ENCODE measurements at places on chromosomes 3 and 15. TPM values are rescaled to one million over a fixed set of nuclear protein-coding genes. Genes with fewer than 3 reads are reported as not detected.
A peak's percentile ranks its signal among the peaks of the same experiment; 100 is the strongest.

GRCh38 chr15:39976291-39977274 lies 42.7 kb downstream of the EIF2AK4 start:
- peak overlapping the region; percentile 83 for H3K27ac ChIP-seq
- H3K27me3 ChIP-seq, result no peaks in the 10 kb centered on the region
- H3K36me3 ChIP-seq, result no peaks in the 10 kb centered on the region
- H3K4me1 ChIP-seq, result no peaks in the 10 kb centered on the region
- peak overlapping the region; percentile 40 for H3K4me3 ChIP-seq
- peak; percentile 76 for DNase-seq

DNA sequence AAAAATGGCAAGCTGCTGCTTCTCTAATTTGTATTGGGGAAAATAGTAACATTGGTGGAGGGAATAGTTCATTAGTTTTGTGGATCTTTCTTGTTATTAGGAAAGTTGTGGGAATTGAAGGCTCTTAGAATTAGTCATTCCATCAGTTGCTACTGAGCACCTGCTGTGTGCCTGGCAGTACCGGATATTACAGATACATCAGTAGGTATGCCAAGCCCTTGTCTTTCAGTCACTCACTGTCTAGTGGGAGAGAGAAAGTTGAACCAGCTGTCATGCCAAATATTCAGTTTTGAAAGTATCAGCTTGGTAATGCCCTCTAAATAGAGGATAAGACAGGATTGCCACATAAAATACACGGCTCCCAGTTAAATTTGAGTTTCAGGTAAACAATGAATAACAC lies 32.5 kb downstream of the IGSF10 start:
- H3K4me1 ChIP-seq, result peaks cover 3% of the 10 kb centered on the region
- H3K27me3 ChIP-seq, result no peaks in the 10 kb centered on the region
- H3K36me3 ChIP-seq, result no peaks in the 10 kb centered on the region
- H3K4me3 ChIP-seq, result no peak overlapping the region

GRCh38 chr3:105496343-105496742 lies 129.6 kb downstream of the ALCAM start:
- no peaks in the 10 kb centered on the region for H3K27me3 ChIP-seq
- no peak overlapping the region for H3K4me3 ChIP-seq
- H3K36me3 ChIP-seq, result no peaks in the 10 kb centered on the region
- no peak for DNase-seq
- no peak overlapping the region for H3K27ac ChIP-seq
- no peaks in the 10 kb centered on the region for H3K4me1 ChIP-seq

GRCh38 chr15:100832149-100832942 lies 47.3 kb upstream of the ALDH1A3 start:
- DNase-seq, result no peak
- no peak overlapping the region for H3K4me3 ChIP-seq

DNA sequence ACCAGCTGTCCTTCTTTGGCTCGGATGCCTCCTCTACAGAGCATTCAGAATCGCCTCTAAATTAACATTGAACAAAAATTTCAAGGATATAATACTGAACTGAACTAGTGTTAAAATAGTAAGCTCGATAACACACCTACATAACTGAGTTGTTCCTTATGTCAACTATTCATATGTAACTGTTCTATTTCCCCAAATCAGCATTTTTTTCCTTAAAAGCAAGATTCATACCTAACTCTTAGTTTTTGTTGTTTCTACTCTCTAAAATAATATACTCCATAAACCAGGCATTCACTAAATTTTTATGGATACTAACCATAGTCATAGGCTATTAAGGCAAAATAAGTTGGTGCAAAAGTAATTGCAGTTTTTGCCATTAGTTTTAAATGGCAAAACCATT lies 32.7 kb upstream of the OSTN start:
- no peaks in the 10 kb centered on the region for H3K27me3 ChIP-seq
- no peak for DNase-seq
- H3K27ac ChIP-seq, result no peak overlapping the region
- H3K4me3 ChIP-seq, result no peak overlapping the region
- no peaks in the 10 kb centered on the region for H3K4me1 ChIP-seq

DNA sequence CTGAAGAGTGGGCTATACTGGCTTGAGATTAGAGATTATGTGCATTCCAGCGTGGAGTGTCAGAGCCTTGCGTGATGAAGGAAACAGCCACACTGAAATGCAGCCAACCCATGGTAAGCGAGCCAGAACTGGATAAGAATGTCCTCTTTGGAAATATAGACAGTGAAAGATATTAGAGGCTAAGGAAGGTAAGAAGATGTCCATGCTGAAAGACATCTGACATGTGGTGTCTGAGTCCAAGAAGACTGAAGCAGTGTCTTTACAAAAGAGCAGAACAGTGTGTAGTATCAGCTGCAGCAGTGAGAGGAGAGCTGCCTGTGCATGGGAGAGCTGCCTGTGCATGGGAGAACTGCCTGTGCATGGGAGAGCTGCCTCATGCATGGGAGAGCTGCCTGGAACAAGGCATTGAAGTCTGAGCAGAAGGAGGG lies 672.2 kb downstream of the DIPK2A start:
- H3K27me3 ChIP-seq, result no peaks in the 10 kb centered on the region
- no peaks in the 10 kb centered on the region for H3K4me1 ChIP-seq
- H3K36me3 ChIP-seq, result no peaks in the 10 kb centered on the region
- H3K27ac ChIP-seq, result no peak overlapping the region
- no peak for DNase-seq

GRCh38 chr3:50319894-50320625 lies 2.5 kb downstream of the HYAL2 start:
- peak overlapping the region; percentile 72 for H3K4me3 ChIP-seq
- peaks cover 24% of the 10 kb centered on the region for H3K36me3 ChIP-seq
- DNase-seq, result peak; percentile 85
- H3K4me1 ChIP-seq, result peaks cover 77% of the 10 kb centered on the region
- peak overlapping the region; percentile 93 for H3K27ac ChIP-seq

GRCh38 chr3:133979553-133979952 lies 50.2 kb downstream of the SLCO2A1 start:
- H3K27me3 ChIP-seq, result no peaks in the 10 kb centered on the region
- no peaks in the 10 kb centered on the region for H3K36me3 ChIP-seq
- peaks cover 41% of the 10 kb centered on the region for H3K4me1 ChIP-seq
- H3K27ac ChIP-seq, result peak overlapping the region; percentile 41
- H3K4me3 ChIP-seq, result no peak overlapping the region

DNA sequence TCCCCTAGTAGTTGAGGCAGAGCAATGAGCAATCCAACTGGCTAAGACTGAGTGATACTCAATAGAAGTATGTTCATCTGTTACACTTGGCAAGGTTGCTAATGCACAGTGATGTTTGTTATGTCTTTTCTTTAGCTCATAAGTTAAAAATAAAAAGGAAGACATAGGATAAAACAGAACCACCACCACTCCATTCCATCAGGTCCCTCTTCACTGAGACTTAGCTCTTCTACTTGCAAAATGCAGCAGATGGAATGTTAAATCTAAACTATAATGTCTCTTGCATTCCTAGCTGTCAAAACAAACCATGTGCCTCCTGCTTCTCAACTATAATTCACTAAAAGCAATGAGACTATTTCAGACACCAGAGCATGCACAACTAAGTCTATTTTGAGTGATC lies 265.6 kb upstream of the UBE2E2 start:
- no peaks in the 10 kb centered on the region for H3K27me3 ChIP-seq
- no peaks in the 10 kb centered on the region for H3K4me1 ChIP-seq
- H3K4me3 ChIP-seq, result no peak overlapping the region
- no peaks in the 10 kb centered on the region for H3K36me3 ChIP-seq

GRCh38 chr3:38834110-38834509 lies 18.1 kb upstream of the SCN10A start:
- no peaks in the 10 kb centered on the region for H3K36me3 ChIP-seq
- no peaks in the 10 kb centered on the region for H3K4me1 ChIP-seq
- no peak overlapping the region for H3K4me3 ChIP-seq
- H3K27me3 ChIP-seq, result no peaks in the 10 kb centered on the region
- peak; percentile 80 for DNase-seq

GRCh38 chr3:172289583-172289982 lies 158.7 kb downstream of the GHSR start:
- no peaks in the 10 kb centered on the region for H3K36me3 ChIP-seq
- H3K4me3 ChIP-seq, result no peak overlapping the region
- peaks cover 25% of the 10 kb centered on the region for H3K4me1 ChIP-seq
- no peak overlapping the region for H3K27ac ChIP-seq
- peak; percentile 78 for DNase-seq

- H3K27me3 ChIP-seq, result no peaks in the 10 kb centered on the region
- no peaks in the 10 kb centered on the region for H3K36me3 ChIP-seq
- H3K4me1 ChIP-seq, result peaks cover 23% of the 10 kb centered on the region
- no peak overlapping the region for H3K27ac ChIP-seq
- DNase-seq, result peak; percentile 28
Observed at GRCh38 chr15:70254311-70254869, 156.7 kb upstream of the TLE3 start.

GRCh38 chr3:541062-541801 lies 344.7 kb downstream of the CHL1 start:
- no peak overlapping the region for H3K4me3 ChIP-seq
- DNase-seq, result no peak
- no peaks in the 10 kb centered on the region for H3K4me1 ChIP-seq
- H3K36me3 ChIP-seq, result no peaks in the 10 kb centered on the region
- no peak overlapping the region for H3K27ac ChIP-seq

DNA sequence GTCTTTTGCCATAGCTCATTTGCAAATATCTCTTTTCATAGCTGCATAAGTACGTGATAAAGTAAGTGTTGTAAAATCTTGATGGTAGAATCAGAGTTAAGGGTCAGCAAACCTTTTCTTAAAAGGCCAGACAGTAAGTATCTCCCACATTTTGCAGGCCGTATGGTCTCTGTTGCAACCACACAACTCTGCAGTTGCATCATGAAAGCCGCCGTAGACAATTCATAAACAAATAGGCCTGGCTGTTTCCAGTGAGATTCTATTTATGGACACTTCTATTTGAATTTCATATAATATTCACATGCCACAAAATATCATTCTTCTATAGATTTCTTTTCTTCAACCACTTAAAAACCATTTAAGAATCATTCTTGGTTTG lies 248.5 kb downstream of the TLE3 start:
- H3K27ac ChIP-seq, result no peak overlapping the region
- DNase-seq, result no peak
- no peaks in the 10 kb centered on the region for H3K4me1 ChIP-seq
- no peaks in the 10 kb centered on the region for H3K36me3 ChIP-seq

DNA sequence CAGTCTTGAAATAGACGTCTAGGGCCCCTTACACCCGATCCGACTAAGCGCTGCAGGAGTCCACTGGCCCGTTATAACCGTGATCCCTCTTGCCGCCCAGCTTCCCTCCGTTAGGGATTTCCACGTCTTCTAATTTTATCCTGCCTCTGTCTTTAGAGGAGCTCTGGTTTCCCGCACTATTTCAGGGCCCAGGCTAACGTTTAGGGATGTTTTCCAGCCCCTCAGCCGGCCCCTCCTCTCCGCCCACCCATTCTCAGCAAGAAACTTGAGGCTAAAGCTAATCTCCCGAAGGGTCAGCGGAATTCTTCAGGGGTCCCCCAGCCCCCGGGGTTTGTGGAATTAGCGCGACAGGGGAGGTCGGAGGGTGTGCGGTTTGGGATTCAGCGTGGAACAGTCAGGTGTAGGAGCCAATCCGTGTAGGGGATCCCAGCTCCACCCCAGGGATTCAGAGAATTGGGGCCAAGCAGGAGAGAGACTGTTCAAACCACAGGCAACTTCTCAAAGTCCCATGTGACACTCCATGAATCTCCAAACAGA lies 1.6 kb downstream of the PTX3 start:
- peak overlapping the region; percentile 62 for H3K4me3 ChIP-seq
- peaks cover 20% of the 10 kb centered on the region for H3K27me3 ChIP-seq
- no peak overlapping the region for H3K27ac ChIP-seq
- no peak for DNase-seq
- no peaks in the 10 kb centered on the region for H3K36me3 ChIP-seq

DNA sequence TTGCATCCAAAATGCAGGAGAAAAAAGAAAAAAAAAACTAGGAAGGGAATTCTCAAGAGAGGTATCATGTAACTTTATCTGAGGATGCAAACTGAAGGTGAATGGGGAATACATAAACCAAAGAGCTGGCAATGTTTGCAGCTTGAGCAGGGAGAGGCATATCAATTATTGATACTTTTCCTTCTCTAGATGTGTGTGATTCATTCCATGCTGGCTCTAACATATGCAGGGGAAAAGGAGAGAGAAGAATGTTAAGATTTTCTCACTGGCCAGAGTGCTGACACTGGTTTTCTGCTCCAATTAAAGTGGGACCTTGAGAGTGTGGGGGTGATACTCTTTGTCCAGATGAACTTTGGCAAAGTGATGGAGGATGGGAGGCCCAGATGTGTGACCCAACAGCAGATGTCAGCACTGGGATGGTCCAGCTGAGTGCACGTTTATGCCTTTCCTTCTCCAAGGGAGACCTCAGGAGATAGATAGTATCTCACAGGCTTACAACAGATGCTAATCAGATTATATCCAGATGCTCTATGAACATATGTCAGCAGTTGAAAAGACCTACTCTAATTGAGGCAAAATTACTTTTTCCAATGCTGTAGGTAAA lies 50.0 kb upstream of the PSMD6 start:
- H3K27ac ChIP-seq, result no peak overlapping the region
- H3K36me3 ChIP-seq, result no peaks in the 10 kb centered on the region
- no peaks in the 10 kb centered on the region for H3K4me1 ChIP-seq
- DNase-seq, result no peak
- H3K4me3 ChIP-seq, result no peak overlapping the region

GRCh38 chr3:89042236-89042835 lies 65.1 kb upstream of the EPHA3 start:
- no peak overlapping the region for H3K4me3 ChIP-seq
- no peak for DNase-seq
- H3K4me1 ChIP-seq, result no peaks in the 10 kb centered on the region

GRCh38 chr15:76328958-76329357 lies 7.6 kb upstream of the ISL2 start:
- no peak overlapping the region for H3K4me3 ChIP-seq
- no peak for DNase-seq
- H3K27ac ChIP-seq, result no peak overlapping the region

GRCh38 chr15:69559440-69560190 lies 107.0 kb downstream of the RPLP1 start:
- DNase-seq, result no peak
- H3K27me3 ChIP-seq, result no peaks in the 10 kb centered on the region
- H3K4me3 ChIP-seq, result no peak overlapping the region
- no peaks in the 10 kb centered on the region for H3K4me1 ChIP-seq
- H3K27ac ChIP-seq, result no peak overlapping the region
- H3K36me3 ChIP-seq, result no peaks in the 10 kb centered on the region

GRCh38 chr15:93997071-93997658 lies 234.2 kb upstream of the MCTP2 start:
- no peaks in the 10 kb centered on the region for H3K36me3 ChIP-seq
- H3K27me3 ChIP-seq, result no peaks in the 10 kb centered on the region
- H3K4me1 ChIP-seq, result no peaks in the 10 kb centered on the region
- H3K4me3 ChIP-seq, result no peak overlapping the region
- H3K27ac ChIP-seq, result no peak overlapping the region

ROBO1 gene
- total RNA-seq, result 24.1 TPM

CTXND1 gene
- 0.20 TPM for total RNA-seq

GOLGA8J gene
- not detected for total RNA-seq

ACKR4 gene
- 1.3 TPM for total RNA-seq

DOCK3 gene
- total RNA-seq, result 0.33 TPM

LTK gene
- total RNA-seq, result 4.5 TPM

KBTBD13 gene
- total RNA-seq, result not detected

RPL39L gene
- 3.8 TPM for total RNA-seq

GREM1 gene
- total RNA-seq, result 2.3 TPM

UPK1B gene
- total RNA-seq, result not detected

IL12A gene
- total RNA-seq, result 1.5 TPM

All from spleen (tissue), 13 donors.